ENCODE measurements at places on chromosomes 6 and 20.

DNA sequence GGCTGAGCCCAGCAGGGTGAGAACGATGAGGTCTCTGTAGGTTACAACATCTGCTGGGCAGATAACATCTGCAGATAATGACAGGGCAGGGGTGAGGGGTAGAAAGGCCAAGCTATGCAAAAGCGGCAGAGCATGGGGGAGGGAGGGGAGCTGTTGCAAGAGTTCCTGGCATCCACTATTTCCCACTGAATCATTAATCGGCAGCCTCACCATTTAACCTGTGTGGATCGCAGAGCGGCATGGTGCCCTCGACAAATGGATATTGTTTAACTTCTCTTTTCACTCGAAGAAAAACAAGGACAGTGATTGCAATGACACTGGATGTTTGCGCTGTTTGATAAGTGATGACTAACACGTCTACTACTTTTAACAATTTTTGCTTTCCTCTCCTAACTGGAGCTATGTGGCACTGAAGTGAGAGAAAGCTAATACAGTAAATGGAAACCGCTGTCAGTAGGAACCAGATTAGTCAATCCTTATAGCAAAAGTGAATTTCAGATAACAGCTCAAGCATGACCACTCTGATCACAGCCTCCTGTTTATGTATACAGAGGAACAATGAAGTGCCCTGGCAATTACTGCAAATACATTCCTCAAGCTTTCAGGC, 381.5 kb downstream of the TFAP2A start:
- DNase-seq: no peak

DNA sequence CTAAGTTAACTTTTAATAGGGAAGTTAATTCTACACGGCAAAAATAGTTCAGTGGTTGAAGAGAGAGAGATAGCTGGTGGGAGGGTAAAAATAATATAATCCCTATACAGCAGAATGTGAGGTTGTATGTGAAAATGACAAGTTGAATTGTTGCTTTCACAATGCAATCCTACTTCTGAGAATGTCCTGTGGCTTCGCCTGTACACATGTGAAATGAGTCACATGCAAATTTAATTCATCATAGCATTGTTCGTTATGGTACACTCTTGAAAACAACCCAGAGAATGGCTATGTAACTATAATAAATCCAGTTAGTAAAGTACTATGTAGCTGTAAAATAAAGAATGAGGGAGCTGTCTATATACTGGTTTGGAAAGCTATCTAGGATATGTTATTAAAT, 46.0 kb upstream of the HINT3 start:
- no peak for DNase-seq

DNA sequence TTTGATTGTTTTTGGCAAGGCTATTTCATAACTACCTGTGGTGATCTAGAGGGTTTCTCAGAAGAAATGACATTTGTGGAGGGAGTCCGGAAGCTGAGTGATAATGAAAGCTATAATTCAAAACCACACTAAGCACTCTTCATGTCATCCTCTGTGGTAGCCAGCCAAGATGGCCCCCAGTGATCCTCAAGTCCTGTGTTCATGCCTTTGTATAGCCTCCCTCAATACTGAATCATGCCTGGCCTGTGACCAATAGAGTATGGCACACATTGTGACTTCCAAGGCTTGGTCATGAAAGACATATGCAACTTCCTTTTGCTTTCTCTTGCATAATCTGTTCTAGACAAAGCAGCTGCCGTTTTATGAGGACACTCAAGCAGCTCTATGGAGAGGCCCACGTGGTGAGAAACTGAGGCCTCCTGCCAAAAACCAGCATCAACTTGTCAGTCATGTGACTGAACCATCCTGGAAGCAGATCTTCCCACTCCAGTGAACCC, 12.8 kb upstream of the DNAAF9 start:
- no peak for DNase-seq

GRCh38 chr6:86775893-86776292, 161.4 kb upstream of the HTR1E start:
- no peak for DNase-seq

DNA sequence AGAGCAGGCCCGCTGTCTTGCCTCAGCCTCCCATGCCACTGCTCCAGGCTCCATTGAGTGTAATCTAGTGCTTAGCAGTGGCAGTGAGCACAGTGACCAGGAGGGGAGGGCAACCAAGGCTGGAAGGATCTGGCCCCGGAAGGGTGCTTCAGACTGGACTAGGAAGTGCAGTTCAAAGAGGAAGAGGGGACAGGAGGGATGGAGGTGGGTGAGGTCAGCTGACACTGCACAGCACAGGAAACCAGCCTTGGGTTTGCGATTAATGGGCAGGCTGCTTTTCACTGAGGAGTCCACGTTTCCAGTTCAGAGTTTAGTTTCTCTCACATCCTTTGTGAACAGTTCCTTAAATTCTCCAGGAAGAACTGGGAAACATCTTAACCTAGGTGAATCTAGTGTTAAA, 46.9 kb downstream of the CDS2 start:
- DNase-seq: no peak

DNA sequence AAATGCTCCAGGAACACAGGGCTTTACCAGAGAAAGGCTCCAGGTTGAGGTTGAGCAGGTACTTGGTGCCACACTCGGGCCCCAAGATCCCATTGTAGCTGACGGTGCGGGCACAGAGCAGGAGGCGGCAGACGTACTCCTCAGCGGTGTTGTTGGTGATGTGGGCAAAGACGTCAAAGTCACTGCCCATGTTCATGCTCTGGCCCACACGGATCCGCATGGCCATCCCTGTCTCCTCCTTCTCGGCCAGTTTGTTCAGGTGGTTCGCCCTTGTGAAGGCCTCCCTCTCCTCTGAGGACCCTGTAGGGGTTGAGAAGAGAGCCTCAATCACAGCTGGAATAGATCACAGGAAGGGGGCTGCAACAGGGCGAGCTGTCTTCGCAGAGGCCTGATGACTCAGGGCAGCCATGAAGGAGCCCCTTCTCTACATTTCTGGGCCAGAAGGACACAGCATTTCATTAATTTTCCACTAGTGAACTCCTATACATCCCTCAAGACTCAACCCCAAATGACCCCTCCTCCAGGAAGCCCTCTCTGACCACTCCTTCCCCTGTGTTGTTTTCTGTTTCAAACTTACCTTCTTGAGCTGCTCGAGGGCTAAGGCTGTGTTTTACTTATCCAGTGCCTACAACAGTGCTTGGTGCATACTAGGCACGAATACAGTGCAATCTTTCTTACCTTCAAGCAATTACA, 26.8 kb downstream of the TGM2 start:
- DNase-seq: no peak

DNA sequence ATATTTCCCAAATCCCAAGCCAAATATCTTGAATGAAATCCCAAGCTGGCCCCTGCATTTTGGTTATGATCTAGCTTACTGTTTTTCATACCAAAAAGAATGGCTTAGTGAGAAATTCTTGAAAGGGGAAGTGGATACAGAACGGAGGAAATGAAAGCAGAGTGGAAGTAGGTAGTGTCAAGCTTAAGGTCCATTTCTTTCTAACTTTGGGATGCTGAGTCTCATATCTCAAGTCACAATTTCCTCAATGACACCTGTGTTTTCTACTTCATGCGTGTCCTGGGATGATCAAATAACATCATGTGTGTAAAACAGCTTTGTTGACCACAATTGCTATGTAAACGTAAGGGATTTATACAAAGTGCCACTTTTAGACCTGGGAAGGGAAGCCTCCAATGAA, 238.8 kb upstream of the SLC35B3 start:
- DNase-seq: no peak

DNA sequence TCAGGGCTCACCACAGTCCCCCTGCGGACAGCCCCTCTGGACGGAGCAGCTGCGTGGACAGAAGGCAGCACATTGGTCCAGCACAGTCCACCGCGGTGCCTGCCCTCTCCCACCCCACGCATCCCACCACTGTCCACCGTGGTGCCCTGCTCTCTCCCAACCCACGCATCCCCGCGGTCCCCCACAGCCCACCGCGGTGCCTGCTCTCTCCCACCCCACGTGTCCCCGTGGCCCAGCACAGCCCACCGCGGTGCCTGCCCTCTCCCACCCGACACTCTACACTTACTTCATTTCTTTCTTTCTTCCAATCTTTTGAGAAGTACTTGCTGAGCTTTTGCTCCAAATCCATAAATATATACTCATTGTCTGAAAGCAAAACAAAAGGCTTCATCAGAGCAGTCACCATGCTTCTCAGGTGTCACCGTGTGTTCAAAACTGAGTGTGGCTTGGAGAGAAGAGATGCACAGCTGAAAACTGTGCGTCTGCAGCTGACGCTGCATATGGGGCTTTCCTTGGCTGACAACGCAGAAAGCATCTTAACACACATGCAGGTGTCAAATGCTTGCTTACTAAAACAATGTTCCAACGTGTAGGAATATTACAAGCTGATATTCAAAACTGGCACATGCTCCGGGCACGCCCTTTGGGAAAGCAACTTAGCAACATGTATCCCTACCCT, 11.8 kb downstream of the FRMD1 start:
- no peak for DNase-seq

GRCh38 chr20:19012676-19013075, 199.1 kb downstream of the SCP2D1 start:
- DNase-seq: no peak

DNA sequence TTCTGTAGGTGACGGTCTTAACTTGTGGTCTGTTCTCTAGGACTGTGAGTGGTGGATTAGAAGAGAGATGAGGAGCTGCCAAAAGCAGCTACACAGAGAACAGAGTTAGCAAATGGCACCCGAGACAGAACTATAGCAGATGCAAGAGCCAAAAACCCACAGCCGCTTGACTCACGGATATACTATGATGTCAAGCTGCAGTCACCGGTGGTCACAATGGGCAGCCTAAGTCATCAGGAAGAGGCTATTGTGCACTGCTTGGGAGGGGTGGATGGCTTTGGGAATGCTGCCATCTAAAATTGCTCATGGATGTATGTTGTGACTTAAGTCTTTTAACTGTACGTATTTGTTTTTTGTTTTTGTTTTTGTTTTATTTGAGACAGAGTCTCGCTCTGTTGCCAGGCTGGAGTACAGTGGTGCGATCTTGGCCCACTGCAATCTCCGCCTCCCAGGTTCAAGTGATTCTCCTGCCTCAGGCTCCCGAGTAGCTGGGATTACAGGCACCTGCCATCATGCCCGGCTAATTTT, at the start of gene GTSF1L:
GTSF1L (minus strand) TSS at position 192 of the 528 bp plus-strand sequence. CDS start 308 bp downstream, outside the sequence.
- no peak for DNase-seq

DNA sequence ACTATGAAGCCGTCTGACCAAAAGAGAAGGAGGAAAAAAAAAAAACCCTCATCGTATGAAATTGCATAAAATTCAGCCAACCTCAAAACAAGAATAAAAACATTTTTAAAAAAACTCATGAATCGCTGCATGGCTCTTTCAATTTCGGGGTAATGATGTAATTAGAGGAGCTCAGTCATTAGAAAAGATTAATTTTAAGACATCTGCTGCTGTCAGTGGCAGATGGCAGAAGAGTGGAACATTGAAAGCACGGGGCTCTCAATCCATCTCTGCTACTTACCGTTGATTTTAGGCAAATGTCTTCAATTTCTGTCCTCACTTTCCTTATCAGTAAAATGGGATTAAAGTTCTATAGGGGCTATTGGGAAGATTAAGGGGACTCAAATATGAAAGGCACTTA, 79.1 kb downstream of the EYA2 start:
- no peak for DNase-seq

DNA sequence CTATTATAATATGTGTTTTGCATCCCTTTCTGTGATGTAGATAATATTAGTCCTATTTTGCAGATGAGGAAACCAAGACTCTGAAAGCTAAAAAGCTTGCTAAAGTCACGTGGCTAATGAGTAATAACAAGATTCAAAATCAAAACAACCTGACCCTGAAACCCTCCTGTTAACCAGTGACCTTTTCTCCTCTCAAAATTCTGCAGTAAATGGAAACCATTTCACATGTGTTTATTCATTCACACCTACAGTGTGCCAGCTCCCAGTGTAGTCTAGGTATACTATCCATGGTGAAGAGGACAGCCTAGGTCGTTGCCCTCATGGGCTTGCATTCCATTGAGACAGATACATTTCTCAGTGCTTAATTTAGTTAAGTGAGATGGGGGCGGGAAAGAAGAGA, 30.6 kb upstream of the PHACTR2 start:
- no peak for DNase-seq

GRCh38 chr6:131413831-131414191, 159.2 kb upstream of the ARG1 start:
- no peak for DNase-seq

- peak; percentile 88 for DNase-seq
These were observed at the start of gene VEGFA for GRCh38 chr6:43769526-43770371. TSS of gene VEGFA (plus strand) at chr6:43770211.

DNA sequence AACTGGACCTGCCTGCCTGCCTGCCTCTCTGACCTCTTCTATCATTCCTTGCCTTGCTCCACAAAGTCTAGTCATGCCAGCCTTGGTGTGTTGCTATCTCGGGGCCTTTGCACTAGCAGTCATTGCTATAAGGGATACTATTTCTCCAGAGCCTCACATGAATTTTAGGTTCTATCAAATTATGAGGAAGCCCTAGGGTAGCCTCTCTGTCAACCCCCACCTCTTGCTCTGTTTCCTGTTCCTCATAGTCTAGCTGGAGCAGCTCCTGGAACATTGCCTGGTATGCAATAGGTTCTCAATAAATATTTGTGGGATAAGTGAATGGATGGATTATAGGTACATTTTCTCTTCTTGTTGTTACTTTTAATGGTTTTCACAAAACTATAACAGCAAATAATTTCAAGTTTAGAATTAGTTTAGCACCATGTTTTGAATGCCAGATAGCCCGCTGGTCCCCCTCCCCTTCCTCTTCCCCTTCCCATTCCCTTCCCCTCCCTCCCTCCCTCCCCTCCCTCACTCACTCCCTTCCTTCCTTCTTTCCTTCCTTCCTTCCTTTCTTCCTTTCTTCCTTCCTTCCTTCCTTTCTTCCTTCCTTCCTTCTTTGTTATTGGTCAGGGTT, 46.9 kb upstream of the DTNBP1 start:
- DNase-seq: no peak

DNA sequence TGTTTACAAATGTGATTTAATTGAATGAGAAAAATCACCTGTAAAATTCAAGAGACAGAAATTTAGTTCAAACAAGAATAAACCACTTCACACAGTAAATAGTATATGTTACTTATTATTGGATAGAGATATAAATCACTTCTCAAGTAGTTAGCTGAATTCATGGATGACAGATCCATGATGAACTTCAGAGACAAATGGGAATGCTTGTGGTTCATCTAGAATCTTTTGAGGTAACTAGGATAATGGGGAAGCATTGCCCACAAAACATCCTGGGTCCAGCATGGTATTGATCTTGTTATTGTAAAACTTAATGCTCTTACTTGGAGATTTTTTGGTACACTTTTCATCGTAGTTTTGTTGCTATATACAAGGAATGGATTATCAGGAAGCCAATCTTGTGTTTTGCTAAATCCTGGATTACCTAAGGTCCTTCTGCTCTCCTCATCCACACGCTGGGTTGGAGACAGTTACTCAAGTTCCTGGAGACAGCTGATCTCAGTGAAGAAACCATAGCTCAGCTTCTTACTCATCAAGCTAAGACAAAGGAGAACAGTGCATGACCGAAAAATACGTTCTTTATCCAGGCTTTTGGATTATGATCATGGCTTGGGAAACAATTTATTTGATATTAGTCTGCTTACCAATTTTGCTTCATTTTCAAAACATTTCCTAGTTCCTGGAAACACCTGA, 142.5 kb upstream of the PREP start:
- no peak for DNase-seq

- no peak for DNase-seq
These were observed 15.4 kb downstream of the FBXL4 start for GRCh38 chr6:98932381-98932780.

GRCh38 chr6:128415387-128415786, 105.0 kb downstream of the PTPRK start:
- DNase-seq: no peak

- no peak for DNase-seq
These were observed 13.7 kb downstream of the TRAF3IP2 start for GRCh38 chr6:111591901-111592461.

All from H9 (cell line).